ENCODE measurements at places on chromosomes 2 and 18.
A peak's percentile ranks its signal among the peaks of the same experiment; 100 is the strongest.

DNA sequence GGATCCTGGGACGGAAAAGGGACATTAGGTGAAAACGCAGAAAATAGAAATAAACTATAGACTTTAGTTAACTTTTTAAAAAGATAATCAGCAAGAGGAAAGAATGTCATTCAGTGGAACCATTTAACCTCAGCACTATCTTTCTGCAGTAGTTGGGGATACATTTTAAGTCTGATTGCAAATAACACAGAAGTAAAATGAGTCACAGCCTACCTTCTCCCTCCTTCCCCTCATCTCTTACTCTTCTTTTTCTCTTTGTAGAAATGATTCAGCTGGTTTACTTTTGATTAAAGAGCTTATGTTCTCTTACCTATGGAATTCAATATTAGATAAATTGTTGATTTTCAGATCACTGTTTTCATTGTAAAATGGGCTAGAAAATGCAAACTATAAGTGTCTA is 171.2 kb downstream of the FAM210A start:
- no peak overlapping the region for H3K4me3 ChIP-seq
- H3K27me3 ChIP-seq: peaks cover 75% of the 10 kb centered on the region
- H3K27ac ChIP-seq: no peak overlapping the region
- no peaks in the 10 kb centered on the region for H3K36me3 ChIP-seq
- DNase-seq: no peak

DNA sequence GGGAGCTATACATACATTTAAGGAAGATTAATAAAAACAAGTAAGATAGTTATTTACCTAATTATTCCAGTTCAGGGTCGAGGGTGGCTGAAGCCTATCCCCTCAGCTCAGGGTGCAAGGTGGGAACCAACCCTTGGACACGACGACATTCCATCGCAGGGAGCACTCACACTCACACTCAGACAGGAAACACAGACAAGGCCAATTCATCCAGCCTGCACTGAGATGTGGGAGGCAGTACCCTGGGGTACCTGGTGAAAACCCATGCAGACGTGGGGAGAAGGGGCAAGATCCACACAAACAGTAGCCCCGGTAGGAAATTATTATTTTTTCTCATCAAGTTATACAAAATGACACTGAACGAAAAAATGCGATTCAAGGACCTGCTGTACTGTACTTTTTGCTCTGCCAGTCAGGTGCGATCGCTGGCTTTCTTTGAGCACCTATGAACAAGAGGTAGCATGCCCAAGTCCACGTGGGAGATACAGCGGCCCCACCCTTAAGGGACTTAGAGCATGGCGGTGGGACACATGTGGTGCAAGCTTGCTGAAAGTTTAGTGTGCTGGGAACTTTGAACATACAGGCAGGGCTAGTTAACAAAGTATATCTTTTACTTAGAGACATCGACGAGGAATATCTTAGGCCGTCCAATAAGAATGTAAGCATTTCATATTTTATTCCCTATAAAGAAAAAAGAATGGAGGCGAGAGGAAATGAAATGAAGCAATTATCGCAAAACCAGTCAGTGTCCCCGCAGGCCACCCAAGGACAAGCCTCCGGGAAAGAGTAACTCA is 624 bp downstream of the METTL8 start:
- DNase-seq: peak; percentile 75
- H3K36me3 ChIP-seq: peaks cover 18% of the 10 kb centered on the region
- H3K4me1 ChIP-seq: peaks cover 25% of the 10 kb centered on the region
- peak overlapping the region; percentile 64 for H3K4me3 ChIP-seq

DNA sequence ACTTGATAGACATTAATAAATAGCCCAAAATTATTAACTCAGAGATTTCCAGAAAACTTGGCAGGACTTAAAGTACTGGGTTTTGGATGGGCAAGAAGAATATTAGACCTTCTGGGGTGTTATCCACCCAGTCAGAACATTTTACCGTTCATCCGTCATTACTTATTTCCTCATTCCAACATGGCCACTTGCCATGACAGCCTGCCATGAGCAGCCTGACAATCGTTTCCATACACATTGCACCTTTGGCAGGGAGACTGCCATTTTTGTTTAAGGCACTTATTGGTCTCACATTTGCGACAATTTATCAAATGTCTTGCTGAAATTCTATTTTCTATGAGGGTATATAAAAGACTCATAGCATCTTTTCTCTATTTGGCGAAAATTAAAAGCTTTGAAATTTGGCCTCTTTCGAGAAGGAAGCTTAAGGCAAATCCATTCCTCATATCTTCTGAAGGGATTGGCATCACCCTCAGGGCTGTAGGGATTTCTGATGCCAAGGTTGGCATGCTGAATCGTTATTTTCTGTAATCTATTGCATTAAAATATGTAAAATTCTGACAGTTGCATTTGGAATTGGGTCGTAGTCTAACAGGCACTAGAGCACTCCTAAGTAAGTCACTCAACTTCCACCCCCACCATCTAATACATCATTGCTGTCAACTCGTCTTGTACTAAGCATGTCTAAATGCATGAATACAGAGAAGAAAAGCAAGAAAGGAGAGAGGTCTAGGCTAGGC is 406.3 kb upstream of the PIK3C3 start:
- H3K27me3 ChIP-seq: no peaks in the 10 kb centered on the region
- no peaks in the 10 kb centered on the region for H3K36me3 ChIP-seq
- H3K4me1 ChIP-seq: no peaks in the 10 kb centered on the region

DNA sequence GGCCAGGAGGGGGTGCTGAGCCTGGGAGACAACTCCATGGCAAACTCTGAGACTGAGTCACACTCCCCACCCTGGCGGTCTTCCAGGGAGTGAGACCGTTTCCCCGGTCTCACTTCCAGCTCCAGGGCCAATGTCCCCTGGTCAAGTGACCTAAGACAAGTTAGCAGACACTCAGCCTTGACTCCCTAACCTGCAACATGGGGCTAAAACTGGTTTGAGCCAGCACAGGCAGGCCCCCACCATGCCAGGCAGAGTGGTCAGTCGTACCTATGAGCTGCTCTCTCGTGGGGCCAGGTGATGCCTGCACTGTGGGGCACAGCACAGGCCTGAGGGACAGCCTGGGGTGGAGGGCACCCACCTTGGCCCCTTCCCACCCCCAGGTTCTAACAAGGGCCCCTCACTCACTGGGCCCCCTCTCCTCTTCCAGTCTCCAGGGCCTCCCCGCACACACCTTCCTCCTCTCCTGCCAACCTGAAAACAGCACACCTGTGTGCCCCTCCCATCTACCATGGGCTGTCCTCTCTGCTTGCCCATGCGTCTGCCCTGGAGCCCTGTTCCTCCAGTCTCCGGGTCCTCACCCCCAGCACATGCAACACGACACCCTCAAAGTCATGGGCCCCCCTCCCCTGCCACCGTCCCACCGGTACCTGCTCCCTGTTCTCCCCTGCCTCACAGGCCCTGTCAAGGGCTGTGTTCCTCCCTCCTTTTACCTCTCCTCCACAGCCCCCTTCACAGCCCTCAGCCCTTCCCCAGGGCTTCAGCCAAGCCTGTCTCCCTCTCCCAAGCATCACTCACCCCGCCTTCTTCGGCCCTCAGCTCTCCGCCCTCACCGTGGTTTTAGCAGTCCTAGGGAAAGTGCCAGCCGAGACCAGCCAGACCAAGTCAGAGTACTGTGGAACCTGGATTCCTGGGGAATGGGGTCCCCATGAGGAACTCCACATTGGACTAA is 1.6 kb downstream of the GPR17 start:
- H3K36me3 ChIP-seq: no peaks in the 10 kb centered on the region
- no peaks in the 10 kb centered on the region for H3K27me3 ChIP-seq
- DNase-seq: no peak
- no peaks in the 10 kb centered on the region for H3K4me1 ChIP-seq
- H3K4me3 ChIP-seq: no peak overlapping the region

GRCh38 chr2:28393114-28393836 is 617 bp downstream of the FOSL2 start:
- peak; percentile 47 for DNase-seq
- peak overlapping the region; percentile 88 for H3K4me3 ChIP-seq
- H3K36me3 ChIP-seq: peaks cover 30% of the 10 kb centered on the region
- peaks cover 35% of the 10 kb centered on the region for H3K4me1 ChIP-seq

GRCh38 chr2:18752667-18753422 is 163.5 kb upstream of the NT5C1B start:
- H3K4me3 ChIP-seq: no peak overlapping the region
- H3K4me1 ChIP-seq: peaks cover 31% of the 10 kb centered on the region
- H3K27me3 ChIP-seq: no peaks in the 10 kb centered on the region
- DNase-seq: peak; percentile 49

DNA sequence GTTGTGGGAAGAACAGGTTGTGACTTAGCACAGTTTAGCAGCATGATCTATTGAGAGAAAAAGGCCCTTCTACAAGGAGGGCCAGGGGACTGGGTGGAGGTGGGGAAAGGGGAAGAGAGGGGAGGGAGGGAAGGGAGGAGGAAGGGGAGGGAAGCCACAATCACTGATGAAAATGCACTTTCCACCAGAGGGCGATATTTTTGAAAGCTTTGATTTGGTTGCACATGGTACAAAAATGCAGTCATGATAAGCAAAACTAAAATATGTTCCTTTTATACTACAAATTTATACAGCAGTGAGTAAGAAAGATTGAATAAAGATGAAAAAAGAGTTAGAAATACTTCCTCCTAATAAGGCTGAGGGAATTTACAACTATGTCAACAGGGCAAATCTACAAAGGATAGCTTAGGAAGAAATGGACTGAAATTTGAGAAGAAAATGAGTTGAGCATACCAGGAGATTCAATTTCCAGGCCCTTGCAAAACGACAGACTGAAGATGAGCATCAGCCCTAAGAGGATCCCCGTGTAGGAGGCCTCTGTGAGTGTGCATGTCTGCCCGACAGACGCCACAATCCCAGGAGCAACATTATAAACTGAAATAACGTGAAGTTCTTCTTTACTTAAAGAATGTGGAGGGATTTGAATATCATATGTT is 17.2 kb downstream of the SH3YL1 start:
- H3K27ac ChIP-seq: no peak overlapping the region
- H3K4me1 ChIP-seq: no peaks in the 10 kb centered on the region
- H3K4me3 ChIP-seq: no peak overlapping the region
- no peaks in the 10 kb centered on the region for H3K27me3 ChIP-seq

GRCh38 chr18:67550872-67551520 is 34.5 kb upstream of the DSEL start:
- no peak overlapping the region for H3K4me3 ChIP-seq
- H3K36me3 ChIP-seq: no peaks in the 10 kb centered on the region
- H3K4me1 ChIP-seq: no peaks in the 10 kb centered on the region
- DNase-seq: no peak
- H3K27ac ChIP-seq: no peak overlapping the region

GRCh38 chr2:192190474-192190873 is 4.3 kb downstream of the TMEFF2 start:
- H3K36me3 ChIP-seq: no peaks in the 10 kb centered on the region
- no peak overlapping the region for H3K27ac ChIP-seq
- no peak overlapping the region for H3K4me3 ChIP-seq
- DNase-seq: no peak
- no peaks in the 10 kb centered on the region for H3K27me3 ChIP-seq
